ENCODE measurements at places on chromosomes 16 and 17.

- no peak for DNase-seq
Measured at GRCh38 chr16:9578459-9578858, 487.0 kb downstream of the HAPSTR1 start.

GRCh38 chr17:71392715-71393567 is 727.9 kb upstream of the SOX9 start:
- DNase-seq, result no peak

- no peak for DNase-seq
Measured at GRCh38 chr17:17137731-17138585, 68.2 kb downstream of the PLD6 start.

DNA sequence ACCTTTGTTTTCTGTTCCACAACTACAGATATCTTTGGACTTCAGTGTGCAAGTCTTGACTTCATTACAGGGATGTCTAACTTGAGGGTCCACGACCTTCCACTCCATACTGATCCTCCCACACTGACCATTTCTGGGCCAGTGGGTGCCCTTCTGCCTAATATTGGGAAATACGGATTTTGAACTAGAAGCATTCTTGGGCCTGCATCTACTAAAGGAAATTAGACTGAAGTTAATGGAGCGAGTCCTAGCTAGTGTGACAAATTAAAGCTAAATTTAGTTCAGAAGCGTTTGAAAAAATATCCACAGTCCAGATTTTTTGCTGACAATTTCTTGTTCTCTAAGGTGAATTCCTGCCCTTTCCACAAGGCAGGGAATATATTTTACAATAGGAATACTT is 9.9 kb upstream of the TMIGD1 start:
- DNase-seq, result no peak

DNA sequence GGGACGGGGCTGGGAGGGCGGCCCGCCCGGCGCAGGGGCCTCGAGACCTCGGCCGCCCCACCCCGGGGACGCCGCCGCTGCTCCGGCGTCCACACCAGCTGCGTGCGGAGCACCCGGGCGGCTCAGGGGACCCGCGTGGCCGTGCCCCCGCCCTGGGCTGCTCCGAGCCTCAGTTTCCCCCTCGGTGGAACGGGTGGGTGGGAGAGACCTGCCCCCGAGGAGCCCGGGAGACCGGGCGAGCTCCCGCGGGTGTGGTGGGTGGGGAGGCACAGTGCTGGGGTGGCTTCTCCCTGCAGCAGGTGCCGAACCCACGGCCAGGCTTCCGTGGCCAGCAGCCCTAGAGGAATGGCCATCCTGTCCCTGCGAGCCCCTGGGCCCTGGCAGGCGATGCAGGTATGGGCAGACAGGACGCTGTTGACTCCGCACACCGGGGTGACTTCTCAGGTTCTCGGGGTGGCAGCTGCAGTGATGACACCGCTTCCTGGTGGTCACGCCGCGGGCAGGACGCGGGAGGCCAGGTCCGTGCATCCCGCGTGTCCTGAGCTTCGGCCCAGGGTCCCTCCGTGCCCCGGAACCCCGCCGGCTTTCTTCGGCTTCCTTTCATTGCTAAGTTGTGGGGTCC is 677 bp downstream of the DEF8 start:
- no peak for DNase-seq

GRCh38 chr16:16982614-16983013 is 488.1 kb downstream of the XYLT1 start:
- no peak for DNase-seq

DNA sequence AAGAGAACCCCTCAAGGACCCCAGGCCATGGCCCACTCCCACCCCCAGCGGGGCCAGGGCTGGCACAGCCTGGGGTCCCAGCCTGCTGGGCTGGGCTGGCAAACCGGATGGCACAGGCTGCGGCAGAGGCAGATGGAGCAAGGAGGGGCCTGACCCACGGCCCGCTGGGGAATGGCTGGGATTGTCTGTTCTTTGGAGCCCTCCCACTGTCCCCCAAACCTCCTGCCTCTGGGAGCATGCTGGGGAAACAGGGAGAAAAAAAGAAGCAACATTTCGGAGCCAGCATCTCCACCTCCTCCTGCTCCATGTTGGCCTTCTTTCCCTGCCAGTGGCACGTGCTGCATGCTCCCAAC is 37.1 kb upstream of the LHX1 start:
- no peak for DNase-seq

DNA sequence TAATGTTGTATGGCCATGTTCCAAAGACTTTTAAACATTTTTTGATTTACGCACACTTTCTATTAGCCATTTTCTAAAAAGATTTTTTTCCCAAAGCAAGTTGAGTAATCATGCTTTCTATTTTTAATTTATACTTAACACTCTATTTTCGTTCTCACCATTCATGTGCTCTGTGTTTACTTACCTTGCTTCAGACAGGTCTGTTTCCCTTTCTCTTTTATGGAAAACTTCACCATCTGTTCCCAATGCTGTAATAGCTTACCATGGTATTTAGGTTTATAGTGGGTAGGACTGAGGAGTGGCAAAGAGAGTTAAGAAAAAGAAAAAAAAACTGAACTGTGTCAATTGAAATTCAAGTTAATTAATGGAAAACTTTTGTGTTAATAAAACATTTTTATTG is 37.5 kb upstream of the KCNJ16 start:
- no peak for DNase-seq

DNA sequence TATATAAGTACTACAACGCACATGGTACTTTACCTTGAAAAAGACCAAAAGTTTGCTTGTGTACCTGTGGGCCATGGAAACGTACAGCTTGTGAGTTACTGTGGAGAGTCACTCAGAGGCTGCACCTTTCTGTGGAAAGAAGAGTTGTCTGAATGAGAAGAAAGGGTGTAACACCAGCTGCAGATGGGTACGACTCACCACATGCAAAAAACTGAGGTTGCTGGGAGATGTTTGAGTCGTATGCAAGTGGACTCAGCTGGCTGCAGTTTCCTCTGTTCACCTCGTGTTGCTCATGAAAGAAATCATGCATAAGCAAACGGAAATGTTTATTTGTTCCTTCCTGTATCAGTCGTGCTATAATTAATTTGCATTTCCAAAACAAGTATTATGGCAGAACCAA is 22.4 kb upstream of the DYNLRB2 start:
- DNase-seq, result no peak

All from T-cell (primary cell).